NCI-H1436 treated with DMSO at 0.1 percent for 48 hours (cell line): ENCODE measurements at places on chromosomes 12 and 14.

- DNase-seq: no peak
These were observed 141.0 kb downstream of the PAH start for GRCh38 chr12:102776041-102776440.

GRCh38 chr12:47303995-47304560, 224.3 kb upstream of the AMIGO2 start:
- DNase-seq: no peak

DNA sequence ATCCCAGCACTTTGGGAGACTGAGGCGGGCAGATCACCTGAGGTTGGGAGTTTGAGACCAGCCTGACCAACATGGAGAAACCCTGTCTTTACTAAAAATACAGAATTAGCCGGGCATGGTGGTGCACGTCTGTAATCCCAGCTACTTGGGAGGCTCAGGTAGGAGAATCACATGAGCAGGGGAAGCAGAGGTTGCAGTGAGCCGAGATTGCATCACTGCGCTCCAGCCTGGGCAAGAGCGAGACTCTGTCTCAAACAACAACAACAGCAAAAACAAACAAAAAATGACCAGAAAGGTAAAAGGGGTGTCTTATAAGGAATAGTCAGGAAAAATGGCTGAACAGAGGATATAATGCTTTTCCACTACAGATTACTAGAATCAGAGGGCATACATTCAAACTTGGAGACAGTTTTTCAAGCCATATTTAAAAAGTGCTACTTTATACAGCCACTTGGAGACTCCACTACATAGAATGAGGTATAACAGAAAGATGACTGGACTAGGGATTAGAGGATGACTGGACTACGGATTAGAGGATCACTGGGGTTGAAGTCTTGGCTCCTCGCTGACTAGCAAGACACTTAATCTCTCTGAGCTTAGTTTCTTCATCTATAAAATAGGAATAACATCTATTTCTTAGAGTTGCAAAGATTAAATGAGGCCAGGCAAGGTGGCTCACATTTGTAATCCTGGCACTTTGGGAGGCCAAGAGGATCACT, 4.9 kb upstream of the CS start:
- no peak for DNase-seq

DNA sequence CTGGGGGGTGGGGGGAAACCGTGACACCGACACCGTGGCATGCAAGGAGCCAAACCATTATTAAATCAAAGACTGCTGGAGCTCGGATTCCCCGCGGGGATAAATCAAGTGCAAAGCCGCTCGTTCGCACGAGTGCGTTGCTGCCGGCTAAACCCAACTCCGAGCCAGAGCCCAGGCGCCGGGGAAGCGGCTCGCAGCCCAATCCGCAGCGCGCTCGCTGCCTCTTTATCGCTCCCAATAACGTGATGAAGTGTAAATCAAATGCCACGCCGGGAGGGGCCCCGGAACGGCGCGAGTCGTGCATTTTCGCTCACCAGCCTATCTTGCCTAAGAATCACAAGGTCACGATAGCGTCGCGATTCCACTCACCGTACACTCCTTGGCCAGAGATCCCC, 1.3 kb downstream of the MDGA2 start:
- DNase-seq: no peak

DNA sequence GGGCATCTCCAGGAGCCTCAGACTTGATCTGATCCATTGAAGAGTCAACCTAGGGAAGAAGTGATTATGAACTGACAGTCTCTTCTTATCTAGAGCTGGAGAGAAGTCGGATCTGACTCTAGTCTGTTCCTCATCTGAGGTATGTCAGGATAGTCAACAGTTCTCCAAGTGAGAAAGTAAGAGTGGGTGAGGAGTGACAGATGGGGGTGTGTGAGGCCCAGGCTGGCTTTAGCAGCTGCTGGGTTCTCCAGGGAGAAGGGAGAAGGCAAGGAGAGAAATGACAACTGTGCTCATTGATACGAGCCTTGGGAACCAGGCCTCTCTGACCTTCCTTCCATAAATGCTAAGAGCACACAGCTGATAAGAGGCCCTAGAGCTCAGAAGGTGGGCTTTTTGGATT, 53.3 kb downstream of the IRAK3 start:
- no peak for DNase-seq

DNA sequence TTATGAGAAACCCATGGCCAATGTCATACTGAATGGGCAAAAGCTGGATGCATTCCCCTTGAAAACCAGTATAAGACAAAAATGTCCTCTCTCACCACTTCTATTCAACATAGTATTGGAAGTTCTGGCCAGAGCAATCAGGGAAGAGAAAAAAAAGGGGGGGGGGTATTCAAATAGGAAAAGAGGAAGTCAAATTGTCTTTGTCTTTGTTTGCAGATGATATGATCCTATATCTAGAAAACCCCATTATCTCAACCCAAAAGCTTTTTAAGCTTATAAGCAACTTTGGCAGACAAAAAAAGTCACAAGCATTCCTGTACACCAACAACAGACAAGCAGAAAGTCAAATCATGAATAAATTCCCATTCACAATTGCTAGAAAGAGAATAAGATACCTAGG, 19.5 kb downstream of the GLIPR1L1 start:
- DNase-seq: no peak

- no peak for DNase-seq
These were observed 8.3 kb downstream of the CISTR start for GRCh38 chr12:53743266-53744129.

- DNase-seq: no peak
These were observed 263.7 kb downstream of the BMP4 start for GRCh38 chr14:53692885-53693284.

GRCh38 chr14:23366426-23366921, 1.5 kb upstream of the EFS start:
- peak; percentile 28 for DNase-seq

DNA sequence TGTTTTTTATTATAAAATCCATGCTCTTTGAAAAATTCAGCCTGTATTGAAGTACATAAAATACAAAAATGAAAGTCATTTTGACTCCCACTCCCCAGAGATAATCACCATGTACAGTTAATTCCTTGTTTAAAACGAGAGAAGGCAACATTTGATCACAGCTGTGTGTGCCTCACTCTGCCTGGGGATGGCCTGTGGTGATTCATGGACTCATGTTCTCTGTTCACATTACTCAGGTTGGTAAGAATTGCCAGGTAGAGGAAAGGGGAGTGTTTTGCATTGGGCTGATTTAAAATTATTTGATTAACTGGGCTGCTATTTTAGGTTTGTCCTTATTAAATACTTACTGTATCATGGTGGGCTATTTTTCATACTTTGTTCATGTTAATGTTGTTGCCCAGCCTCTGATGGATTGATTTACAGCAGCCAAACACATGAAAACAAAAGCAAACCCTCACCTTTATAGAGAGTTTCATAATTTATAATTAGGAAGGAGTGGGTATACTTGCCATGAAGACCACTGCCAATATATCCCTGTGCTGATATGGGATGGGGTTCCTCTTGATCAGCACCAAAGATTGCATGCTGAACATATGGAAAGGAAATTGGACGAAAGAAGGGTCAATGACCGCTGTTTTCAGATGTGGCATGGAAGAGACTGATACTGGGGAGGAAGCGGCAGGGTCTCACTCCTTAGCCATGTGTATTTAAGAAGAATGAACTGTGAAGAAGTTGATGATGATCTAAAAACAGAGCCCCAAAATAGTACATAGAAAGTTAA, 3.0 kb downstream of the ZBTB1 start:
- DNase-seq: no peak

GRCh38 chr14:74963705-74964271, 8.4 kb upstream of the PGF start:
- DNase-seq: no peak

GRCh38 chr12:81779216-81779615, 20.1 kb upstream of the PPFIA2 start:
- DNase-seq: no peak

- no peak for DNase-seq
These were observed 77.6 kb downstream of the PITPNM2 start for GRCh38 chr12:123073292-123073691.

- no peak for DNase-seq
These were observed 42.3 kb downstream of the MAGOHB start for GRCh38 chr12:10571141-10571540.

DNA sequence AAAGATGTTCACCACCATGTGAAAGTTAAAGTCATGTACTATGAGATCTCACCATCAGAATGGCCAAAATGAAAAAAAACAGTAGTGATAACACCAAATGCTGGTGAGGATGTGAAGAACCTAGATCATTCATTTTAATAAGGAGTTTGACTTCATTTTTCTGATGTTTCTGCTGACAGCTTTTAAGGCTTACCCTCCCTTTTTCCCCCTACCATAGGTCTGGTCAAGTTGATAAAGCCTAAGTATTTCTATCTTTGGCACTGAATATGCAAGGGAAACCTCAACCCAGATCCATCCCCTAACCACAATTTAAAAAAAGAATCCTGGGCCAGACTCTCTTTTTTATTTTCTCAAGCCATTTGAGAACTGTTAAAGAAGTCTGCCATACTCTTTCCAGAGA, 689.6 kb upstream of the FOXG1 start:
- DNase-seq: no peak

DNA sequence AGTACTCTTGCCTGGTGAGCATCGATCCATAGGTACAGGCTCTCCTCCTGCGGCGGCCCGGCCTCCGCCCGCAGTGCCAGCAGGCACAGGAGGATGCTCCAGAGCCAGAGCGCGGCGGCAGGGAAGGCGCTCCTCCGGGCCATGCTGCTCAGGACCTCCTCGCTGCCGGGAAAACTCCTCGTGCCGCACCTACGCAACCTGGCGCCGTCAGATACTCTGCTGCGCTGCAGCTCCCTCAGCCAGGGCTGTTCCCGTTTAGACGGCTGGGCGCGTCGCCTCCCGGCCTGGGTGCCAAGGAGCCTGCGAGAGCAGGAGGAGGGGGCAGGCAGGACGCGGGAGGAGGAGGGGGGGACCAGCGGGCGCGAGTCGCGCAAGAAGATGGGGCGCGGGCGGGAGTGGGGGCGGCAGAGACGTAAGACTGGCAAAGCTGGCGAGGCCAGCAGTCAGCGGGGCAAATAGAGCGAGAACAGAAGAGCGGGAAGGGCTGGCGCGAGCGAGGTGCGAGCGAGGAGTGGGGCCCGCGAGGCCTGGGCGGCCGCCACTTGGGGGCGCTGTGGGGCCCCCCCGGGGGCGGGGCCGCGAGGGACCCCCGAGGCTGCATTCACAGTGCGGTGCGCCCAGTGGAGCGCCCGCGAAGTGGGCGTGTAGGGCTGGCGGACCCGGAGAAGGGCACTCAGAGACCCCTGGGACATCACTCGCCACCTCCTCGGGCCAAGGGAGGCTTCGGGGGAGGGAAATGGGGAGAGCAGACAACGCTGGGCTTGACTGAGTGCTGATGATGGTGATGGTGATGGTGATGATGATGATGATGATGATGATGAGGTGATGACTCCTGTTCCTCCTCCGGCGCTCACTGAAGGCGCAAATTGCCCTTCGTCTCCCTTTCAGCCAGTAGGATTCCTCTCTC, at the start of gene WIF1:
TSS of gene WIF1 (minus strand) at position 257 of the 907 bp plus-strand sequence. CDS start at position 143, 114 bp downstream.
- DNase-seq: no peak

GRCh38 chr12:132154941-132155770, 10.9 kb downstream of the NOC4L start:
- DNase-seq: no peak

GRCh38 chr12:2877953-2878732, 1.1 kb downstream of the RHNO1 start:
- DNase-seq: peak; percentile 74

DNA sequence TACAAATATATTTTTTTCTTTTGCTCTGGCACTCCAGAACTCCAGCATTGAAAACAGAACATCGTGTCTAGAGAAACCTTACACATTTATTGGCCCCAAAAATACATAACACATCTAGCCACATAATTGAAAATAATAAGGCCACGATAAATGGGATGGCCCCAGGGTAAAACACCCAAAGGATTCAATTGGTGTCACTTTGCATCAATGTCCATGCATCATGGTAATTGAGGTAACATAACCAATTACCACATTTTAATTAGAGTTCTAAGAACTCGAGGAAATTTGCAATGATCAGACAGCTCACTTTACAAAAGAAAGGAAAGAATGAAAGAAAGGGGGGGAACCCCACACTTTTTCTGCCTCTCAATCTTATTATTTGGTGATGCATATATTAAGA, 151.8 kb upstream of the NPAS3 start:
- DNase-seq: no peak

GRCh38 chr14:21322716-21323115, 42.8 kb downstream of the RPGRIP1 start:
- no peak for DNase-seq

GRCh38 chr12:6959058-6959804, 8.1 kb downstream of the PTPN6 start:
- no peak for DNase-seq

GRCh38 chr12:52310622-52311284, 10.4 kb downstream of the KRT83 start:
- no peak for DNase-seq

DNA sequence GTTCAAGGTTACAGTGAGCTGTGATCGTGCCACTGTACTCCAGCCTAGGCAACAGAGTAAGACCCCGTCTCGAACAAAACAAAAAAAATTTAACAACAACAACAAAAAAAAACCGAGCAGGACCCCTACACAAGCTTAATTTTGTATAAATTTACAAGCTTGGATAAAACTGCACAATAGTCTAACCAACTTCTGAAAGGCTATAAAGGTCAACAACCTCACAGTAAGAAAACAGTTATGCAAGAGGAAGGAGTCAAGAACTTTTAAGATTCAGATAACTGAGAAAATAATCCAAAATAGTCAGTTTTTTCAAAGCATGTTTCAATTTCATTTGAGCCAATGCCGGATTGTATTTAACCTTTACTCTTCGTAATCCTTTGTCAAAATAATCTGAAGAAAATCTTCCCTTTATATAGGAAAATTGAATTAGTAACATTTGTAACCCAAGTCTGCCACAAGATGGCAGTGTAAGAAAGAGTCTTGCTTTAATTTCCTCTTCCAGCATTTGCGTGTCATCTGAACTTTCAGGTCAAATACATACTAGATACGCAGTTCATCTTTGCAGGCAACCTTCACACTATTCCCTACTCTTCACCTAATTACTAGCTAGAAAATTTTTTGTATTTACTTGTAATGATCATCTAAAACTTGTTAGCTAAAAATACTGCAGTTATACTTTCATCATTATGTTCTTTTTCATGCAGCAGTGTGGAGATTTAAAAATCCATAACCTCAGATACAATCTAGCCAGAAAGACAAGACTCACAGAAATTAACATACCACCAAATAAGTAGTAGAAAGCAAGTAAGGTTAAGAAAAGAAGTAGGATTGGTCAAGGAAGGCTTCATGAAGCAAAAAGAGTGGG, 5.8 kb downstream of the CCNB1IP1 start:
- no peak for DNase-seq

DNA sequence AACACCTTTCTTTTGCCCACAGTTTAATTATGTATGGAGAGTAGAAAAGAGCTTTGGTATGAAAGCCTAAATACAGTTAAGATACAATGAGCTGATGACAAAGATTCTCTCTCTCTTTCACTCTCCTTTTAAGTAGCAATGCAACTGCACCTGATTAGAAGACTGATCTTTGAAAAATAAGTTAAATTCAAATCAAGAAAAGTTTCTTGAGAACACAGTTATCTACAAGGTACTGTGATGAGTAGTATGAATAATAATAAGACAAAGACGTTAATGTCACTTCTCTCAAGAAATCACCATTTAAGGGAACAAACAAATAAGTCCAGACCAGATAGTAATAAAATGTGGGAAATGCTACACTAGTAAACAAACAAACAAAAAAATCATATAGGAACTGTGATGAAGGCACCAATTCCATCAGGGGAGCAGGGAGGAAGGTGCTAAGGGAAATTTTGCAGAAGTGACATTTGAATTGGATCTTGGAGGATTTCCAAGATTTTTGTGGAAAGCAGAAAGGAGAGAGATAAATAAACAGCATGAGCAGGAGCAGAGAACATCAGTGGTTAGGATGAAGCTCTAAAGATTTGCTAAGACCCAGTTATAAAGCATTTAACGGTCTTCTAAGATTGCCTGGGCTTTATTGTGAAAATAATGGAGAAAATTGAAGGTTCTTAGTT, 65.2 kb upstream of the STK38L start:
- DNase-seq: no peak
